ENCODE measurements at places on chromosomes 4 and X.

GRCh38 chr4:142416711-142417275, 429.3 kb downstream of the INPP4B start:
- DNase-seq: no peak

GRCh38 chr4:177005674-177006230, 213.0 kb upstream of the VEGFC start:
- no peak for DNase-seq

GRCh38 chr4:180566492-180566891, 1676.7 kb upstream of the TENM3 start:
- no peak for DNase-seq

DNA sequence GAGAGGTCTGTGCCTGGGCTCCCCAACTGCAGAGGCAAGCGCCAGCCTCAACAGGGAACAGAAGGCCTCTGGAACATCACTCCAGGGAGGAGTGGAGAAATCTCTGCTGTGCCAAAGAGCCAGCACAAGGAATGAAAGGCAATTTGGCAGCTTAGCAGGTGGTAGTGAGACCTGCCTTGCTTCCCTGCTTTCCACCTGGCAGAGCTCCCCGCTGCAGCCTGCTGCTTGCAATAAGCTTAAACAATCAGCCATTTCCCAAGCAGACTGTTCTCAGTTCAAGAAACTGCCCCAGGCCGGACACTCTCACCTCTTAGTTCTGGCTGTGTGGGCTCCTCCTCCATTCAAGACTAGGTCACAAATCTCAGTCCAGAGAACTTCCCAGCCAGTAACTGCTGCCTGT, 370.6 kb downstream of the MAGEB5 start:
- no peak for DNase-seq

DNA sequence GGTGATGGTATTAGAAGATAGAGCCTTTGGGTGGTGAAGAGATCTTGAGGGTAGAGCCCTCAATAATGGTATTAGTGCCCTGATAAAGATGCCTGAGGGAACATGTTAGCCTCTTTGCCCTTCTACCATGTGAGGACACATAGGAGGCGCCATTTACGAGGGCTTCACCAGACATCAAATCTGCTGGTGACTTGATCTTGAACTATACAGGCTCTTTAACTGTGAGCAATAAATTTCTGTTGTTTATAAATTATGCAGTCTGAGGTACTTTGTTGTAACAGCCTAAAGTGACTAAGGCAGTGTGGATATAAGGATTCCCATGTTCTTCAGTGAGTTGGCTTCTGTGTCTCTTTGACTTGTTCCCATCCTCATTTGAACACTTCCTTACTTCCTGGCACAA, 11.8 kb downstream of the MOB1B start:
- no peak for DNase-seq

DNA sequence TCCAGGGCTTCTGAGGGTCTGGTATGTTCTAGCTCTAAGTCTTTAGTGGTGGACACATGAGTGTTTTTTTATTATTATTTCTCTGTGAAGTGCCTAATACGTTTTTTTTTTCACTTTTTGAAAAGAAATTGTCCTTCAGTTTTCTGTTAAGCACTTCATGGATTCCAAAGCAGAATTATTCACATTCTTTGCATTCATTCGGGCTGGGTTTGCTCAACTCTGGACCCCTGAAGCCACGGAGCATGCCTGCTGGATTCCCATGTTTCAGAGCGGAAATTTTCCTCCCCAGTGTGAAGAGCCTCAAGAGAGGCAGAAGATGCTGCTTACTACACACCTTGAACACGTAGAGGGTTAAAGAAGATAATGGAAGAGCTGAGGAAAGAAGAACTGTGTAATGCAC, 107.5 kb downstream of the EGF start:
- no peak for DNase-seq

DNA sequence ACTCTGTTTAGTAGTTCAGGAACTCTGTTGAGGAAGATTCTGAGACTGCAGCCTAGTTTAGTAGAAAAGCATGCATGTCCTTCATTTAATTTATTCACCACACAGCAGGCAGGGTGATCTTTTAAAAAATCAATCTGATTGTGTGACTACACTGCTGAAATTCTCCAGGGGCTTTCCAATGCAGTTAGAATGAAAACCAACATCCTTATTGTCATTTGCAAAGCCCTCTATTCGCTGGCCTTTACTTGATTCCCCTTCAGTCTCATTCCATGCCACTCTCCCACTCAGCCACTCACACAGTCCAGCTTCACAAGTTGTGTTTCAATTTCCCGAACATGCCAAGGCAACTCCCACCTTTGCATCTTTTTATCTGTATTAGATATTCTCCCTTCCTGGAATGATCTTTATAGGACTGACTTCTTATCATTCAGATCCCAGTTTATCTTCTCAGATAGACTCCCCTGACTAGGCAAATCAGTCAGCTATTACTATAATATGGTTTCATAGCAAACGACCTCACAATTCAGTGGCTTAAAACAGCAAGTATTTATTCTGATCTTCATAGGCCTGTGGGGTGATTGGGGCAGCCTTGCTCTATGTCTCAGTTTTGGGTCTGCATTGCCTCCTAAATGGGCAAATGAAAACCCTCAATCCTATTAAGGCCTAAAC, 21.3 kb upstream of the FTHL17 start:
- DNase-seq: no peak

- DNase-seq: no peak
Measured at GRCh38 chrX:41381685-41382084, 47.7 kb downstream of the DDX3X start.
